Parietal lobe (tissue), 2 donors: ENCODE measurements at places on chromosomes 1 and 21. TPM values are rescaled to one million over a fixed set of nuclear protein-coding genes. Genes with fewer than 3 reads are reported as not detected.

Gene NBPF19
- 15.0 TPM for total RNA-seq

Gene LDLRAD2
- not detected for total RNA-seq

Gene DNASE2B
- not detected for total RNA-seq

Gene KCNN3
- 13.1 TPM for total RNA-seq

Gene MROH9
- total RNA-seq = not detected

Gene KCNK1
- 2.2 TPM for total RNA-seq
